BE2C (cell line): ENCODE measurements at places on chromosomes 4 and X.

GRCh38 chr4:54428940-54429339, 199.8 kb downstream of the PDGFRA start:
- no peak for DNase-seq

- no peak for DNase-seq
Observed at GRCh38 chrX:11040996-11041395, 70.1 kb upstream of the HCCS start.

- DNase-seq: peak; percentile 13
Observed at GRCh38 chr4:169263791-169264392, 6.9 kb downstream of the SH3RF1 start.

- peak; percentile 32 for DNase-seq
Observed at GRCh38 chr4:168569066-168569930, 72.4 kb downstream of the PALLD start.

- DNase-seq: peak; percentile 30
Observed at GRCh38 chr4:141657550-141658250, 21.3 kb downstream of the IL15 start.

DNA sequence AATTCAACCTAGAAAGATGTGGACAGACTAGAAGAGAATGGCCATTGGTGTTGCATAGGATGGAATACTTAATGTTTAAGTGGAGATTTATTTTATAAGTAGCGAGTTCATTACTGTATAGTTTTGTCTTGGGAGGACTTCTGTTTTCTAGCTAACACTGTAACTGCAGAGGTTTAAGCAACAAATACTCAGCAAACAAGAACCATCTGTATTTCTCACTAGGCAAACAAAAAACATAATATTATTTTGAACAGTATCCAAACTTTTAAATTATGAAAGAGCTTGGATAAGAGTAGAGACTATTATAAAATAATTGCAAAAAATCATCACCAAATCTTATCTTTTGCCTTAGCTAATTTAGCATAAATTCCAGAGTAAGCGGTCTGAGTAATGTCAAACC, 121.1 kb downstream of the GLRA3 start:
- DNase-seq: no peak

DNA sequence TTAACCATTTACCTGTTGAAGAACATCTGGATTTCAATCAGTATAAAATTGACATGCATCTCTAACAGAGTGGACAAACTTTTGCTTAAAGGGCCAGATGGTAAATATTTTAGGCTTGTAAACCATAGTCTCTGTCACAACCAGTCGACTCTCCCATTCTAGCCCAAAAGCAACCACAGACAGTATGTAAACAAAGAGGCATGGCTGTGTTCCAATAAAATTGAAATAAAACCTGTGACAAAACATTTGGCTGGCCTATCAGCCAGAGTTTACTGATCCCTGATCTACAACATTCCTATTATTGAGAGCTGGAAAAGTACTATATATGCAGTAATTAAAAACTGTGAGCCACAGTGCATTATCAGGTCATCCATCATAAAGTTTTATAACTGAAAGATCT, 3.2 kb downstream of the CENPC start:
- no peak for DNase-seq

DNA sequence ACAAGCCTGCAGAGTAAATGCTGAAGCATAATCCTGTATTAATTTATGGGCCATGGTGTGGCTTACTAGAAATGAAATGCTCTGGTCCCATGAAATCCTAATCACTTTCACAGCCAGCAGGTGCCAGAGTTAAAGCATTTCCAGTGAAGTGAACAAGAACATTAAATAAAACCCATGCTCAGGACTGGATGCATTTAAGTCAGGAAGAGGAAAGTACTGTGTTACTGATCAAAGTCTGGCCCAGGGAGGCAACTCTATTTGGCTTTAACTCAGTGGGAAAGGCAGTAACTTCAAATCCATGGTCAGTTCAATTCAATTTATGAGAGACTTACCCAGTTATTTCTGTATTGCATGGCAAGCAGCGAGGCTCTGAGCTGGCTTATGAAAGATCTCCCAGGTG, 29.2 kb downstream of the AGA start:
- DNase-seq: no peak
